ENCODE measurements at places on chromosomes 1 and 21.

- DNase-seq, result no peak
These were observed 21.9 kb upstream of the ERO1B start for GRCh38 chr1:236303675-236304074.

GRCh38 chr1:84737590-84737989 lies 47.3 kb upstream of the SSX2IP start:
- no peak for DNase-seq

DNA sequence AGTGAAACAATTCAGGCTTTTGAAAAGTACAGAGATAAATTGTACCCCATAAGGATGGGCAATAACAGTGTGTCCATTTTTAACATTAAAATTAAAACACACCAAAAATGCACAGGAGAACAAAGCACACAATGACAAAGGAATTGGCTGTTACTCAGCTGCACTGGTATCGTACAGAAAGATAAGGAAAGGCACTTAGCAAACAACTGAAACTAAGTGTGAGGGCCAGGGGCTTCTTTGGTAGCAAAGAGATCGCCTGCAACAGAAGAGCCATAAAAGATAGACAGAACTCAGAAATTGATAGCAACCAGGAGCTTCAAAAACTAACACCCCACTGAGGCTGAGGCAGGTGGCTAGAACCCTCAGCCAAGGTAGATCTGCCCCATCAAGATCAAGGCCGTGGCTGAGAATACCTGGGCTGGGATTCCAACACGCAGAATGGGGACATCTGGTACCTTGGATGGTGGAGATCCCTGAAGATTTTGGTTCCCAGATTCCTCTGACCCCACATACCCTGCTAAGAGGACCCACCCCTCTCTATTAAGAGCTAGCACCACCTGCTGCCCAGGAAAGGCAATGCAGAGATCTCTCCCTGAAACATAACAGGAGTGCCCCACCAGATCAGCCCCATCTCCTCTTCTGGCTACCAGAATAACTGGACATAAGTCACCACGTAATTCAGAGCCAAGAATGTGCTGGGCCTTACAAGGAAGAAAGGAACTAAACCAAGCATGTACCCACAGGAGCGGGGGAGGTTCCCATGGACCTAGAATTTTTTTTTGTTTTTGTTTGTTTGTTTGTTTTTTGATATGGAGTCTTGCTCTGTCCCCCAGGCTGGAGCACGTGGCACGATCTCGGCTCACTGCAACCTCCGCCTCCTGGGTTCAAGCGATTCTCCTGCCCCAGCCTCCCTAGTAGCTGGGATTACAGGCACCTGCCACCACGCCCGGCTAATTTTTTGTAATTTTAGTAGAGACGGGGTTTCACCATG lies 16.2 kb downstream of the PLEKHO1 start:
- no peak for DNase-seq

GRCh38 chr1:119564548-119564947 lies 57.5 kb downstream of the HSD3B1 start:
- DNase-seq, result no peak

DNA sequence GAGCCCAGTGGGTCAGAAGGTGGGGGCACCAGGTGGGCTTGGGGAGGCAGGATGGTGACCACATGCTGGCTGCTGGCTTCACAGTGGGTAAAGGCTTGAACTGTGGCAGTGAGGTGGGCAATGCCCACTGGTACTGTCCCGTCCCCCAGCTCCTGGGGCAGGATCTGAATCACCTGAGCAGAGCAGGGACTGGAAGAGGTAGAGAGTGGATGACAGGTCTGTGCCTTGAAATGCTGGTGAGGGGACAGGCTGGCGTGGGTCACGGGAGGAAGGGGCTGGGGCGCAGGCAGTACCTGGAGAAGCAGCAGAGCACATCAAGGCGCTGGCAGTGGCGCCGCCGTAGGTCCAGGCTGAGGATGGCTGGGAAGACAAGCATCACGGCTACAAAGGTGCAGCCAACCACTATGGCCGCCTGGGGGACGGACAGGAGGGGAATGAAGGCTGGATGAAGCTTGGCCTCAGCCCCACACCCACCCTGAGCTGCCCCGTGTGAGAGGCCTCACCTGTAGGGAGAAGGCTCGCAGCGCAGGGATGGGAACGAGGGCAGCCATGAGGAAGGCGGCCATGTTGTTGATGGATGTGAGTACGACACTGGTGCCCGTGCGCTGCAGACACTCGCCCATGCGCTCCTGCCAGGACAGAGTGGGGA lies 14.9 kb downstream of the PTCH2 start:
- no peak for DNase-seq

- DNase-seq, result no peak
These were observed 39.3 kb upstream of the LRRC7 start for GRCh38 chr1:69528376-69528775.

GRCh38 chr1:198543670-198544260 lies 3.3 kb upstream of the ATP6V1G3 start:
- DNase-seq, result no peak

GRCh38 chr21:14947613-14948160 lies 117.1 kb downstream of the NRIP1 start:
- DNase-seq, result no peak

DNA sequence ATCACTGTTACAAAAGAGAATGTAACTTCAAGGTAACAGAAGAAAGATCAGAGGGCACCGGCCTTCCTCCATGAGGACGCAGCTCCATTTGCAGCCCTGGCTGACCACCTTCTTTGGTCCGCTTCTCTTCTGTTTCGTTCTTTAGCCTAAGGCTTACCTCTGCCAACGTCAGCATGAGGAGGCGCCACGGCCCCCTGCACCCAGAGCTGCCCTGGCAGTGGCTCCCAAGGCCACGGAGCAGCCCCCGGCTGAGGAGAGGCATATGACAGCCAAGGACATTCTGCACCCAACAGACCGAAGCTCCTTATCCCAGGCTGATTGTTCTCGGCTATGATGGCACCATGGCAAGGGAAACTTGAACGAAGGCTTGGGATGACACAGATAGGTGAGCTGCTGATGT lies 250.3 kb downstream of the TOMM20 start:
- no peak for DNase-seq

DNA sequence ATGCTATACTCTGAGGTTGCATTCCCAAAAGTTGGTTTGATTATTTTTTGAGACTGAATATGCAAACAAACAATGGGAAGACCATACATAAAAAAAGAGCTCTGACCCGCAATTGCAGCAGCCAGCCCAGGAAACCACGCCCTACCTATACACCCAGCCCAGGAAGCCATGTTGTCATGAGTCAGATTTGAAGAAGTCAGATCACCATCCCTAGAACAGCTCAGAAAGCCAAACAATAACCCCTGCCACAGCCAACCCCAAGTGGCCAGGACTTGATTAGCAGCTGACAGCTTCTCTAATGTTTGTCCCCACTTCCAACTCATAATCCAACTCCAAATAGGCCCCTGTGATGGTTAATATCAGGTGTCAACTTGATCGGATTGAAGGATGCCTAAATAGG lies 621.9 kb downstream of the NPHP4 start:
- DNase-seq, result no peak

Data from HS-5 (cell line).